Right hindlimb (tissue), 1 donor: ENCODE measurements at places on chromosomes 7 and 10.

DNA sequence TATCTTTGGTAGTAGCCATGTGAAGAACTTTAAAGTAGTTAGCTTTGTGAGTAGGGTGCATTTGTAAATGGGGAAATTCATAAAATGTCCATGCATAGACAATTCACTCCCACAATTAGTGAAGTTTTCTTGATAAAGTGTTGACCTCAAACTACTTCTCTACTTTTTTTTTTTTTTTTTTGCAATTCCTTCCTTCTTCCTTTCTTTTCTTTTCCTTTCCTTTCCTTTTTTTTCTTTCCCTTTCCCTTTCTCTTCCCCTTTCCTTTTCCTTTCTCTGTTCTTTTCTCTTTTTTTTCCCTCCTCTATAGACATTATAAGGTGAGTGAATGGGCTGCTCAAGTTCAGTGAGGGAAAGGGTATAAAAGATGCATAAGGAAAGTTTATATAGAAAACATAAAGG is 184.2 kb downstream of the PTEN start:
- no peak for DNase-seq

GRCh38 chr10:107546284-107546683 is 381.8 kb upstream of the SORCS1 start:
- no peak for DNase-seq

GRCh38 chr10:88193018-88193417 is 329.6 kb downstream of the PTEN start:
- no peak for DNase-seq

DNA sequence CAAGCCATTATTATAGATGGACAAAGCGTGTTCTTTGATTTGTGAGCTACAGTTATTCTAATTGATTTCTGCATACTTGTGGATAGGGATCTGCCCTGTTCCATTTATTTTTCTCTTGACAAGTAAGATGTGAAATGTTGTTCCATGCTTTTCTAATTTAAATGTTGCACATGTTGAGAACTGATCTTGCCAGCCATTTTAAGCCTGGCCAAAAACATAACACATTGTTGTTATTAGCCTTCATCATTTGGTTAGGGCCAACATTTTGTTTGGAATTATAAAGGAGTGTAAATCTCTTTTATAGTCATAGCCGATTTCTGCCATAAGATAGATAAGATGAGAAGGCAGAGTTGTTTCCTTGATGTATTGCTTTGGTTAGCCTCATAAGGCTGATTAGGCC is 117.0 kb downstream of the WNT2 start:
- DNase-seq: no peak

GRCh38 chr7:33666531-33666930 is 238.8 kb upstream of the BMPER start:
- no peak for DNase-seq

GRCh38 chr7:84908196-84908793 is 278.6 kb downstream of the SEMA3D start:
- no peak for DNase-seq

DNA sequence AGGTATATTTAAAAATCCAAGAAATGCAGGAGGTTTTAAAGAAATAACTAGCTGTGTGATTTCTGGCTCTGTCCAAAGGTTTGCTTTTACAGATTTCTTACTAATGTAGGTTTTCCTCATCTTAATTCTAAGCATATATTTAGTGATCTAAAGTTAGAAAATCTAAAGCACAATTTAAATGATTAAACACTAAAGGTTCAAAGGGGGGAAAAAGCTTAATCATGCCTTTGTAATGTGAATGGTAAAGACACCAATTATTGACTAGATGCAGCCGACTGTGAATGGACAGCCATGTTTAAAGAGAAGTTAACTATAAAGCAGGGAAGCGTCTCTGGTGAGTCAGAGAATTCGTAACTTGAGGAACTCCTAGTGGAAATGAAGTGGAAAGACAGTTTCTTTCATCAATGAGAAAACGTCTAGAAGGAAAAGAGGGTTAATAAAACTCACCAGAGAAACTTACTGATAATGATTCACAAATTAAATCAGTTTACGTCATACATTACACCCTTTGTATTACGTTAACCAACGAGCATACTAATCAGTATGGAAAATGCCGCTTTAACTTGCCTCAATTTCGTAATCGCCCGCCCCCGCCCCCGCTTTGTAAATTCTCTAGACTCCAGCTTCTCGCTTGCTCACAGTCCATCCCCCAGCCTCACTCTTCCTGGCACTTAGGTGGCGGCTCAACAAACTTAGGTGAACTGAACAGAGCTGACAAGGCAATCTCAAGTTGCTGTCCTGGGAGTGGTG is 1.1 kb upstream of the HBP1 start:
- no peak for DNase-seq

- DNase-seq: no peak
Observed at GRCh38 chr10:70362328-70362727, 20.1 kb downstream of the LRRC20 start.

- no peak for DNase-seq
Observed at GRCh38 chr10:114482480-114483304, 78.4 kb upstream of the AFAP1L2 start.

DNA sequence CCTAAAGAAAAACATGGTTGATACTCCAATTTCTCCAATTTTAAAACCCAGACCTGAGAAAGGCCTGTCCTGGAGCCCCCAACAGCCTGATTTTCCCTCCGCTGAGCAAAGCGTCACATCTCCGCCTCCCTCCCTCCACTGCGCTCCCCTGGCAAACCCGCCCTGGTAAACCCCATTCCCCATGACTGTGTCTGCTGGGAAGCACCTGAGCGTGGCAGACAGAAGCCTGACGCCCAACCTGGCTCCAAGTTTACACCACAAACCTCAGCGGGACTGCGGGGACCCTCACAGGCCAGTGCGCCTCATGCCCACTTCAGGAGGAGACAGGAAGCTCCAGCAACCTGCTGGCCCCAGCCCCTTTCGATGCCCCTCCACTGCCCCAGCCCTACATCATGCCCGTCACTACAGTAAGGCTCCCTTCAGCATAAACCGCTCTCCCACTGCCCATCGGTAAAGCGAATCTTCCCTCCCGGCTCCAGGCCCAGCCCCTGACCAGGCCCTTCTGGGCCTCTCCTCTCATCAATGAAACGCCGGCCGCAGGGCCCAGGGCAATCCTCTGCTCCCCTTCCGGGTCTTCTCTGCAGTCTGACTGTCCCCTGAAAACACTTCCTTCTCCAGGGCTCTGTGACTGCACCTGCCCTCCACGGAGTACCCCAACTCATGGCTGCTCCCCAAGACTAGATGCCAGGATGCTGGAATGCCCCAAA is 233.3 kb downstream of the MAD1L1 start:
- no peak for DNase-seq

DNA sequence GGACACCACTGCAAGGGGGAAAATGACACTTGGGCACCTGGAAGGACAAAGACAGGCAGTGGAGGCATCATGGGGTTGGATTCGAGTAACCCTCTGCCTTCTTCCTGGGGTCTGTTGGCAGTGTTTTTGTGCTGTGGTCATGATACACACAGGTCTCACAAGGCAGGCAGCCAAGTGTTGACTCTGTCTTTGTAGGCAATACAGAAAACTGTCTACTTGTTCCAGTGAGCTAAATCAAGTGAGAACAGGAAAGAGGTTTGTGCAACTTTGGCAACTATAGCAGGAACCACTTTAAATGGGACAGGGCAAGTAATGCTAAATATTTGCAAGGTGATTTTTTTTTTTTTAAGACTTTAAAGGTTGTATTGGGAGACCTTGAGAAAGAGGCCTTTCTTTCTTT is 578.6 kb upstream of the GALNT17 start:
- peak; percentile 33 for DNase-seq

DNA sequence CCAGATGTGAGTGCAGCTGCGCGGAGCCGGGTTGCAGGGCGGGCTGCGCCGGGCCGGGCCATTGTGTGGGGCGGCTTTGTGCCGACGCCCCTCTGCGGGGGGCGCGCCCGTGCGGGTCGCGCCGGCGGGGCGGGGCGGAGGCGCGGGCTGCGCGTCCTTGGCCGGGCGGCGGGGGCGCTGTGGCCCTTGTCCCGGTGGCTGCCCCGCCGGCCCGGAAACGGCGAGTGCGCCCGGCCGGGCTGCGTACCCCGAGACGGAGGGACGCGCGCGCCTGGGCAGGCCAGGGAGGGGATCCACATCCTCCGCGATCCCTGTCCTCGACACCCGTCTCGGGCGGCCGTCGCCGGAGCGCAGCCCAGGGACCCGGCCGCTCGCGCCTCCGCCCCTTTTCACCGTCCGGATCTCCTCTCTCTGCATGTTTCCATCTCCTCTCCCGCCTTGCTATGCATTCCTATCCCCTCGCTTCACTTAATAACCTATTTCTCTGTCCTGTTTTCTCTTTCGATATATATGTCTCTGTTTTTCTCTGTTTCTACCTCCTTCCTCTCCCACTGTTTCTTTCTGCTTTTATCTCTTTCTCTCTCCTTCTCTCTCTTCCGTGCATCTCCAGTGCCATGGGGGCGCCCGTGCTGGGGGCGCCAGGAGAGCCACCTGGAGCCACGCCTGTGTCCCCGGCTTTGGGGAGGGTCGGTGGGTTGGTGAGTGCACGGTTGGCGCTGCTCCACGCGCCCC is 765 bp downstream of the PFKFB3 start:
- peak; percentile 80 for DNase-seq

DNA sequence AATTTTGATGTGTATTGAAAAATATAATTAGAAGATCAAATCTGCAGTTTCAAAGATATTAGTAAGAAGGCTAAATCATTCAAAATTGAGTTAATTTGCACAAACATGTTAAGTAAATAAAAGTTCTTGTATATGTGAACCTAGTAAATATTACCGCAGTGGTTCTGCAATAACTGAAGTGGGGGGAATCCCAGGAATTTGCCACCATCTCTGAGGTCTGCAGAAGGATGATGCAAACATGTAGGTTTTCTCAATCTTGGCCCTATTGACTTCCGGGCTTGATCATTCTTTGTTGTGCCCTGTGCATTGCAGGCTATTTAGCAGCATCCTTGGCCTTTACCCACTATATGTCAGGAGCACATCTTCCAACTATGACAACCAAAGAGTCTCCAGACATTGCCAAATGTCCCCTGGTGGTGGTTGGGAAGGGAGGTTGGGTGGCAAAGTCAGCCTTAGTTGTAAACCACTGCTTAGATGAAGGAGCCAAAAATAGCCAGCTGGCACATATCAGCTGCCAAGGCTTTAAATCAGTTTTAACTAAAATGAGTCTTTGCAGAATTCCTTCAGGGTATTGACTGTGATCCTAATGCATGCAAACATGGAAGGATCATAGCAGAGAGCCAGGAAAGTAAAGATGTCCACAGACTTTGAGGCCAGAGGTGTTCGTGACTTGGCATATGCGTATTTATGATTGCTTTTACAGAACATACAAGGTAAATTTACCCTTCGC is 146.3 kb downstream of the TRIL start:
- peak; percentile 48 for DNase-seq

- no peak for DNase-seq
Observed at GRCh38 chr10:132058793-132059759, 6.7 kb upstream of the JAKMIP3 start.

DNA sequence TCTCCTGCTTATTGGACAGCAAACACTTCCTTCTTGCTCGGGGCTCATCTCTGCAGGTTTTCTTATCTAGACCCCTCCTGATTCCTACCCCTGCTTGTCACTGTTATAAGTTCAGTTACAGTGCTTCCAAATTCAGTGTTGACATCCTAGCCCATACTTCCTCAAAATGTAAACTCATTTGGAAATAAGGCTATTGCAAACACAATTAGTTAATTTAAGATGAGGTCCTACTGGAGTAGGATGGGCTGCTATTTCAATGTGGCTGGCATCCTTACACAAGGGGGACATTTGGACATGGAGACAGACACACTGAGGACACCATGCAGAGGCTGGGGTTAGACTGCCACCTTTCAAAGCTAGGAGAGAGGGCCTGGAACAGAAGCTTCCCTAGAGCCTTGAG is 85.2 kb upstream of the NPVF start:
- DNase-seq: no peak

DNA sequence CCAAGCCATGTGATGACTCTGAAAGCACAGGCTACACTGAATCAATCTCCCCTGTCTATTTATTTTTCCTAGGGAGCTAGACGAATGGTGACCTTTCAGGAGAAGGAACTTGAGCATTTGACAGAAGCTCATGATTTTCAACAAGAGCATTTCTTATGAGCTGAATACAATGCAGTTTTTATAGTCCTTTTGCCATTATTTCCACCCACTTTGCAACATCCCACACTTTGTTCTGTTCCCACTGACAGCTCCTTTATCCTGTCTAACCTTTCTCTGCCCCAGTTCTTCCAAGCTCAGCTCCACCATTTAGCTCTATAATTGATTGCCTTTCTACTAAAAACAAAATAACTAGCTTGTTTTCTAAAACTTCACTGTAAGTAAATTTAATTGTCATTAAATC is 91.9 kb upstream of the PRSS1 start:
- no peak for DNase-seq

DNA sequence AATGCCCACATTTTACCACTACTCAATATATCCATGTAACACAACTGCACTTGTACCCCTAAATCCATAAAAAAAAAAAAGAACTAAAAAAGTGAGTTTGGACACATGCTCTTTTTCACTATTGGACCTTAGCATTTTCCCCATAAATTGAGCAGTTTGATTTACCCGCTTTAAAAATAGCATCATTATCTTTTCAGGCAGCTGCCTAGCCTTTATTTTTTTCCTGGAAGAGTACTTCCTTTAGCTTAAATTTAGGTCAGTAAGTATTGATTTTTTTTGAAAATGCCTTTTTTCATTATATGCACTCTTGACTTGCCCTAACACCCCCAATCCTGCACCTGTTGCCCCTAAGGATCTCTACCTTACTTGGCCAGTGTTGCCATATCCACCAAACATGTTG is 5.3 kb upstream of the NT5C3A start:
- no peak for DNase-seq

- DNase-seq: no peak
Observed at GRCh38 chr10:42992156-42992956, 84.5 kb upstream of the RET start.

- DNase-seq: no peak
Observed at GRCh38 chr10:122157451-122157850, 113.6 kb upstream of the BTBD16 start.

DNA sequence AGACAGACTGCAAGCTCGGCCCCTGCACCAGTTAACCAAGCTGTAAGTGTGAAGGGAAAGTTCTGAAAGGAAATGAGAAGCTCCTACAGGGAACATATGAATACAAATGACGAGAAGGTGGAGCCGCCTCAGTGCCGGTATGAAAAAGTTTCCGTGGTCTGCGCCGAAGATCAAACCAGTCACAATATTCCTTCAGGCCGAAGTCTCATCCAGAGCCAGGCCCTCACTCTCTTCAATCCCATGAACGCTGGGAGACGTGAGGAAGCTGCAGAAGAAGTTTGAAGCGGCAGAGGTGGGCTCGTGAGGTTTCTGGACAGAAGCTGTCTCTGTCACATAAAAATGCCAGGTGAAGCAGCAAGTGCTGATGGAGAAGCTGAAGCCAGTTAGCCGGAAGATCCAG is 71.9 kb downstream of the CFAP46 start:
- DNase-seq: no peak

GRCh38 chr10:18140957-18141845 is 977 bp downstream of the CACNB2 start:
- peak; percentile 24 for DNase-seq

- no peak for DNase-seq
Observed at GRCh38 chr7:26928703-26929347, 64.4 kb upstream of the SKAP2 start.

GRCh38 chr10:34252111-34252510 is 563.0 kb downstream of the PARD3 start:
- DNase-seq: no peak
